Cardiac fibroblast (primary cell): ENCODE measurements at places on chromosomes 6 and 20.
A peak's percentile ranks its signal among the peaks of the same experiment; 100 is the strongest.

- peak; percentile 51 for DNase-seq
Measured at GRCh38 chr20:33531047-33531877, 41.4 kb downstream of the CBFA2T2 start.

DNA sequence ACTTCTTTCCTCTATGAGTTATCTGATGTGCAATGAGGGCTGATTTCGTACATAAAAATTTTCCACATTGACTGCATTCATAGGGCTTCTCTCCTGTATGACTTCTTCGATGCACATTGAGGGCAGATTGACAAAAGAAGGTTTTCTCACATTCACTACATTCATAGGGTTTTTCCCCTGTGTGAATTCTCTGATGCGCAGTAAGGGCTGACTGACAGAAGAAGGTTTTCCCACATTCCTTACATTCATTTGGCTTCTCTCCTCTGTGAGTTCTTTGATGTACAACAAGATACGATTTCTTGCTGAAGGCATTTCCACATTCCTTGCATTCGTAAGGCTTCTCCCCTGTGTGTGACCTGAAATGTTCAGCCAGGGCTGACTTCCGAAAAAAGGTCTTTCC is 11.4 kb downstream of the ZNF334 start:
- no peak for DNase-seq

- no peak for DNase-seq
Measured at GRCh38 chr20:3777381-3777715, 3.9 kb downstream of the SPEF1 start.

- no peak for DNase-seq
Measured at GRCh38 chr6:90428514-90428913, 131.9 kb upstream of the BACH2 start.

DNA sequence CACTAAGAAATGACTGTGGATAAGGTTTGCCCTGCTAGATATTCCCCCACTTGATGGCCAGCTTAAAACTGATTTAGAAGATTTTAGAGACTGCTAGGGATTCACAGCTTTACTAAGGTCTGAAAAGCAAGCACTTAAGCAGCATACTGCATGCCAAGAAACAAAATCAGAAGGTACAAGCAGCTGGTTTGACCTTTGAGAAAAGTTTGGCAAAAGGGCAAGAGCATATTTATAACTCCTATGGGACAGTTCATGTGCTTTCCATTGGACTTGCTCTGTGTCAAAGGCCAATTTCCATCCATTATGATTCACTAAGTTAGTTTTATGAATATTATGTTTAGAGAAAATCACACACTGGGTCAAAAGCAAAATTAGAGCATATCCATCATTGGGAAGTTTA is 402.8 kb downstream of the PKHD1 start:
- DNase-seq = no peak

DNA sequence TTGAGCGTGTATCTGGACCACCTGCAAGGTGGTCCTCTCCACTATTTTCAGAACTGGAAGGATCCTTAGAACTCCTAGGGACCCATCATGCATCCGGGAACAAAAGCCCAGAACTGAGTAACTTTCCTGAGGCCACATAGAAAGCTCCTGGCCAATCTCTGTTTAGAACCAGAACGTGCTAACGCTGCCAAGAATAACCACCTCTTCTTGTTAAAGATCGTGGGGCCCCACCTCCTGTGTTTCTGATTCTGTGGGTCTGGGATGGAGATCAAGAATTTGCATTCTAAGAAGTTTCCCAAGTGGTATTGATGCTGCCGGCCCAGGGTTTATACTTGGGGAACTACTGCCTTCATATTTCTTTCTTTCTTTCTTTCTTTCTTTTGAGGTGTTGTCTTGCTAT is 13.3 kb downstream of the CD40 start:
- peak; percentile 27 for DNase-seq

GRCh38 chr6:128131036-128131435 is 230.2 kb upstream of the THEMIS start:
- no peak for DNase-seq

DNA sequence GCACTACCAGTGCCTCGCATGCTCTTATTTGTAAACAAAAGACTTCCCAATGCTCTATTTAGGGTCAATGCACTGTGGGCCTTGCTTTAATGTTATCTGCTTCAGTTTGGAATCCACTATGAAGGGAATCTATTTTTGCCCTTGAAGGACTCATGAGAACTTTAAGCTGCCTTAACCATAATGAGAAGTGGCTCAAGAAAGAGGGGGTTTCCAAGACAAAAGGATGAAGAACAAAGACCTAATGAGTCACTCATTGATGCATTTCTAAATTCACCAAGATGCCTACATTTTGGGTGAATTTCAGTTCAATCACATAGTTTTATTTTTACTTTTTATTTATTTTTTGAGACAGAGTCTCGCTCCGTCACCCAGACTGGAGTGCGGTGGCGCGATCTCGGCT is 228.2 kb downstream of the LY86 start:
- DNase-seq = peak; percentile 28

GRCh38 chr20:25036331-25036936 is 21.5 kb downstream of the ACSS1 start:
- no peak for DNase-seq

DNA sequence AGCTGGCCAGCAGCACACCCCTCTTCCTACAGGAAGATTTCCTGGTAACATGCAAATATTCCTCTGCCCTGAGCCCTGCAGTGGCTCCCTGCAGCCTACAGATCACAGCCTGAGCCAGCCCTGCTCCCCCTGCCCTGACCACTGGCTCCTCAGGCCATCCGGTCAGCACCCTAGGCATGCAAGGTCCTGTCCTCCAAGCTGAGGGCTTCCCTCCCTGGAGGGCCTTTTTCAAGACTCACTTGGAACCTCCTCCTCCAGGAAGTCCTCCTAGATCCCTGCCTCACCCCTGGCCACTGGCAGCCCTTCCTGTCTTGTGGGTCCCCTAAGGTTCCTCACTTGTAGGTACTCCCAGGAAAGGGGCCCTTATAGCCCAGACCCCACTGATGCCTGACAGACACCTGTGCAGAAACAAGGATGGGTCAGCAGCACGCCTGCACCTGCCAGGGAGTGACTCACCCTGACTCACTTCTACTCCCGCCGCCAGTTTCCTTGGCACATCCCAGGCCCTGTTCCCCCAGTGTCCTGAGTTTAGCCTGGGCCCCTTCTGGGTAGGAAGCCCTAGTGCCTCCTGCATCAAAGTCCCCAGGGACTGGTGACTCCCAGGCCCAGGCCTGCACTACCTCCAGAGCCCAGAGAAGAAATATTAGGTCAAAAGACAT is 3.2 kb downstream of the SLC4A11 start:
- peak; percentile 49 for DNase-seq

GRCh38 chr6:135018052-135018451 is 36.6 kb downstream of the HBS1L start:
- DNase-seq = no peak

GRCh38 chr20:56720620-56721213 is 91.6 kb downstream of the TFAP2C start:
- DNase-seq = no peak

DNA sequence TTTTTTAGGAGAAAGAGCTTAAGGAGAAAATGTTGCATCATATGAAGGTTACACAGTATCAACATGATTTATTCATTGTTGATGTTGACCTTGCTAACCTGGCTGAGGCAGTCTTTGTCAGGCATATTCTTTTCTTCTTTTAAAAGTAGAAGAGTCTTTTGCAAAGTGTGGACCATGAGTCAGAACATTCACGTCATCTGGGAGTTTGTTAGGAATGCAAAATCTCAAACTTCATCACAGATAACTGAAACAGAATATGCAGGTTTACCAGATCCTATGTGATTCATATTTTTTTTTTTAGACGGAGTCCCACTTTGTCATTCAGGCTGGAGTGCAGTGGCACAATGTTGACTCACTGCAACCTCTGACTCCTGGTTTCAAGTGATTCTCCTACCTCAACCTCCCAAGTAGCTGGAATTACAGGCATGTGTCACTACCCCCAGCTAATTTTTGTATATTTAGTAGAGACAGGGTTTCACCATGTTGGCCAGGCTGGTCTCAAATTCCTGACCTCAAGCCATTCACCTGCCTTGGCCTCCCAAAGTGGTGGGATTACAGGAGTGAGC is 530.4 kb upstream of the BTBD3 start:
- DNase-seq = peak; percentile 89

DNA sequence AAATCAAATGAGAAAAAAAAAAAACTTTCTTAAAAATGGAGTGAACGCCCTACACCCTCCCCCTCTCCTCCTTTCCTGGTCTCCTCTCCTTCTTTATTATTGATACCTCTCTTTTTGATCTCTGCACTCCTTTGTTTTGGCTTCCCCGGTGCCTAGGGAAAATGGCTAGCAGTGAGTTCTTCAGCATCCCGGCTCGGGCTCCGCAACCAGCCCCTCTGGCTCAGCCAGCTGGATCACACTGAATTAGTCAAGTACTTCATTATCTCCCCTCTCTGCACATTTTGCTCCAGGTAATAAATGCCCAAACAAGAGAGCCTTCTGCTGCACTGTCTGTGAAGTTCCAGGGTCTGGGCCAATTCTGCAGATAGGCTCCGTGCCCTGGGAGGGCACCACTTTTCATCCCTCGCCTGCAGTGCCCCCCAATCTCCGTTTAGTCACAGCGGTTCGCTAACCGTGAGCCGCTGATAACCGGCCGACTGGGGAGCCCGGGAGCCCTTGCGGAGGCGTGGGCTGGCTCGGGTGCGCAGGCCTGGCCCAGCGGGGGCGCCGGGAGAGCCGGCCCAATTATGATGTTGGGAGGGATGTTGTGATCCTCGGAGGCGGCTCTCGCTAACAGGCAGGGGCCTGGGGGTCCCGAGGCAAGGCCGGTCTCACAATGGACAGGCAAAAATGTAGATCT is 301.9 kb downstream of the TFAP2A start:
- DNase-seq = no peak

GRCh38 chr20:23147964-23148730 is 62.0 kb upstream of the CD93 start:
- DNase-seq = peak; percentile 87

DNA sequence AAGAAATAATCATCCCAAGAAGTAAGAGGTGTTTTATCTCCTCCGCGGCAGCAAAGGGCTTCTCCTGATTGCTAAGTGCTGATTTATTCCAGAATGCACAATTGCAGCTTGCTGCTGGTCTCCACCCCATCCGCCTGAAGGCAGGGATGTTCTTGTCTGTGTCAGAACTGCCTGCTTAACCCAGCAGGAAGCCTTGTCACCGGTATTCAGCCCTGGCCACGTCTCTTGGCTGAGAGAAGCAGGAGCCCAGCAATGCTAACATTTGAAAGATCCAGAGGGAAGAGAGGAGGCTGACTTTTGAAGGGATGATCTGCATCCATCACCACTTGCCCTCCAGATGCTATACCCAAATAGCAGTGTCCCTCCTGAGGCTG is 4.2 kb downstream of the SCML4 start:
- no peak for DNase-seq

DNA sequence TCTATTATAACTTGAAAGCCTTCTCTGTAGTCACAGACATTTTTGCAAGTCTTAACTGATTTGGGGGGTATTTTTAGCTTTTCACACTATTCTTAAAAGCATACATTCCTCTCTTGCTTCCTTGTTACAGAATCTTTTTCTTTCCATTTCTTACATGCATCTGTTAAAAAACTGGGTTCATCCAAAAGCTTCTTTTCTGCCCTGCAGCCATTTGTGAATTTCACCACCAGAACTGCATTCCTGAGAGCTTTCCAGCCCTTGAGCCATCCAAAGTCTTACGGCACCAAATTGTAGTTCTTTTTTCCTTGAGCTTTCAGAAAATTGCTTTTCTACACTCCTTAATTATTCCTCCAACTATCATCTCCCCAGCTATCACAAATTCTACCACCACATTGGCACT is 19.7 kb upstream of the GSTA4 start:
- no peak for DNase-seq

GRCh38 chr20:35630636-35631035 is 15.0 kb downstream of the SPAG4 start:
- no peak for DNase-seq

DNA sequence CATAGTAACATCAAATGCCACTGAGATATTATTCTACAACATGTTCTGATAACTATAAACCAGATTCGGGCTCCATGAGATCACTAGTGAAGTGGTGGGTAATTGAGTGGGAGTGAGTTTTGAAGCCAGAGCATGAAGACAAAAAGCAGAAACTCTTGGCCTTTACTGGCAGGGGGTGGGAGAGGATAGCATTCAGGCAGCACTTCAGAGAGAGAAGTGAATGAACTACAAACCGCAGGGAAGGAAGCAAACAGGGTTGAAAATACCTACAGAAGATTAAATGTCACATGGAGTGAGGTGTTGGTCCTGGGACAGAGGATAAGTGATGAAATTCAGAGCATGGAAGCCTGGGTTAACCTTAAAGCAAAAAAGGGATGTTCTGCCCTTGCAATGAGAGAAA is 250.0 kb downstream of the EPM2A start:
- DNase-seq = no peak

GRCh38 chr6:145214570-145214969 is 520.8 kb downstream of the EPM2A start:
- DNase-seq = peak; percentile 63

- DNase-seq = peak; percentile 84
Measured at GRCh38 chr20:38125157-38126056, 39.7 kb downstream of the TGM2 start.

DNA sequence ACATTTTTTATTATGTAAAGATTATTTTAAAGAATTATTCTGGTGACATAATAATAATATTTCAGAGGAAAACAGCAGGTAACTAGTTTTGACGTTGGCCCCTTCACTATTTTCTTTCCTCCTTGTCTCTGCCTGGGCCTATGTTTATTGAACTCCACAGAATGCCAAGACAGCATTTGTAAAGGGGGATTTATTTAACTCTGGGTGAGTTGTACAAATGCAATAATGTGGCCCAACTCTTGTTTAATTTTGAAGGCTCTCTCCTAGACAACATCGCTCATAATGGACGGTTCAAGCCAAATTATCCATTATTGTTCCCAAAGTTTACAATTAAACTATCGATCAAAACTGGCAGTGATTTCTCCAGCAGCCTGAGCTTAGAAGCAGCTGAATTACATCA is 374.3 kb upstream of the SLC35B3 start:
- DNase-seq = no peak
